ENCODE measurements at places on chromosomes 3 and 15.

- DNase-seq, result no peak
Observed at GRCh38 chr3:140128217-140128616, 193.2 kb downstream of the CLSTN2 start.

DNA sequence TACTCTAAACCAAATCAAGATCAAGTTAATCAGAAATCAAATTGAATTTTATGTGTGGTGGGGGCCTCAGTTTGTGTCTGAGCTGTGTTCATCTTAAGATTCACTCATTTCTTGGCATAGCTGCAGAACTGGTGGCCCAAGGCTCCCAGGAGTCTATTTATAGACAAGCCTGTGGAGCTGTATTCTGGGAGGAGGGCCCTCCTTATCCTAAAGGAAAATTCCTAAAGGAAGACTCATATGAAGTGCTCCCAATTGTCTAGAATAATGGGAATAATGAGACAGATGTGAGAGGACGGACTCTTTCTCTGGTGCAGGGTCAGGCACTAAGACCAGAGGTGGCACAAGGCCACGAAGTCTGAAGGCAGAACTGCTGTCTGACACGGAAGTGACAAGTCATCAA, 38.9 kb downstream of the C3orf85 start:
- DNase-seq, result no peak

DNA sequence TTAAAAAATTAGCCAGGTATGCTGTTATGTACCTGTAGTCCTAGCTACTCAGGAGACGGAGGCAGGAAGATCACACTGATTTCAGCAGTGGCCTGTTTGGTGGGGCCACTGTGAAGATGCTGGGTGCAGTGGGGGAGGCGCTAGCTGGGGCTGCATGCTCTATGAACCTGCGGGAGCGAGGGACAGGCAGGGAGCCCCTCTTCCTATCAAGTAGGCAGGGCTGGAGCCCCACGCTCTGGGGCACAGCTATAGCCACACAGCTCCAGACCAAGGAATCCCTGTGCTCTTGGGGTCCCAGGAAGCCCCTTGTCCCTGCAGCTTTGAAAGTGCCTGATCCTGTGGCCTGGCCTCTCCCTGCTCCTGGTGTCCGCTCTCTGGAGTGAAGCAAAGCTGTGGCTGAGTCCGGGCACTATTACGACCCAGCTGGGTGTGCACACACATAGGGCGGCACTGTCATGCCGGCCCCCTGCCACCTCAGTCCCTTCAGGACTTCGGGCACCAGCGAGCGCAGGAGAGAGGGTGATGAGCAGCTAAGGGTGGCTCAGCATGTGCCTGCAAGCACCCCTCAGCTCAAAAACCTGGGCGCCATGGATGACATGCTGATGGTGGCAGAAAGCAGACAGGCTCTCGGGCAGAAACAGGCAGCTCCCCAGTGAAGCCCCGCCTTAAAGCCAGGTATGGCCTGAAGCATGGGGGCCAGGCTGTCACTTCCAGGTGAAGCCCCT, 262.6 kb downstream of the TBC1D5 start:
- no peak for DNase-seq

DNA sequence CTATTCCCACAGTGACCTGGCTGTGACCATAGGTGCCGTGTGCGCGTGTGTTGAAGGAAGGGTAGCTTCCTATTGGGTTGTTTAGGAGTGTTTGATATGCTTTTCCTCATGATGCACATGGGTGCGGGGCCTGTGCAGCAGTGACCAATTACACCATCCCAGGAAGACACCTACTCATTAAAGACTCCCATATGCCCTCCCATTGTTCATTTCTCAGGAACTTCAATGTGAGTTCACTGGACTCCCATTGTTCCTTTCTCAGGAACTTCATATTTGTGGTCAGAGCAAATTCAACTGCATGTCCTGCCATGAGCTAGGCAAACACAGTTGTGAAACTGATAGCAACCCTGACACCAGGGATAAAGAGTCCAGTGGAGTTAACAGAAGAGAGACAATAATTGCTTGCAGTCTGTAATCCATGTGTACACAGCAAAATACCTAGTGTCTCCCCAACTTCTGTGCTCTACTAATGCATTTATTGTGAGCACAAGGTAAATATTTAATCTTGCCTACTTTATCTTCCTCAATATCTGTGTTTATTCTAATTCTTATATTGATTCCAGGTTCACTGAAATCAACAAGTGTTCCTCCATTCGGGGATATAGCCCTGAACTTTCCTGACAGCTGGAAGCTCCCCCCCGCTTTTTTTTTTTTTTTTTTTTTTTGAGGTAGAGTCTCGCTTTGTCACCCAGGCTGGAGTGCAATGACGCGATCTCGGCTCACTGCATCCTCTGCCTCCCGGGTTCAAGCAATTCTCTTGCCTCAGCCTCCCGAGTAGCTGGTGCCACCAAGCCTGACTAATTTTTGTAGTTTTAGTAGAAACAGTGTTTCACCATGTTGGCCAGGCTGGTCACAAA, 57.5 kb upstream of the GCNT3 start:
- DNase-seq, result no peak

DNA sequence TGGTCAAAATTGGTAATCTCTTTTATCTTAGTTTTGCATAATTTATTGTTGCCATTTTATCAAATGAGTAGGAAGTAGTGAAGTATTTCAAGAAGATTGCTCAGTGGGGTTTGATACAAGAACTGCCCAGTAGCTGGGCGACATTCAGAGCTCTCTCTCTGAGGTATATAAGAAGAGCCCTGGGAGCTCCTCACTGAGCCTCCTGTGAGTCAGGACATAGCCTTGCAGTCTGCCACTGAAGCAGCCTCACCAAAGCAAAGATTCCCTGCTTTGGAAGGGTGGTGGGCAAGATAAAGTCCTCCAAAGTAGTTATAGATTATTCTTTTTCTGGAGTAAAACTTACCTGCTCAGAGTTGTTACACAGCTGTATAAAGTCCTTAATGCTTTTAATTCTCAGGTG, 26.1 kb downstream of the SKIL start:
- no peak for DNase-seq

- no peak for DNase-seq
Observed at GRCh38 chr3:73718326-73719110, 93.8 kb upstream of the PDZRN3 start.

GRCh38 chr3:168341192-168341815, 245.6 kb upstream of the GOLIM4 start:
- DNase-seq, result no peak

- DNase-seq, result peak; percentile 19
Observed at GRCh38 chr3:144556392-144556791, 584.8 kb downstream of the DIPK2A start.

DNA sequence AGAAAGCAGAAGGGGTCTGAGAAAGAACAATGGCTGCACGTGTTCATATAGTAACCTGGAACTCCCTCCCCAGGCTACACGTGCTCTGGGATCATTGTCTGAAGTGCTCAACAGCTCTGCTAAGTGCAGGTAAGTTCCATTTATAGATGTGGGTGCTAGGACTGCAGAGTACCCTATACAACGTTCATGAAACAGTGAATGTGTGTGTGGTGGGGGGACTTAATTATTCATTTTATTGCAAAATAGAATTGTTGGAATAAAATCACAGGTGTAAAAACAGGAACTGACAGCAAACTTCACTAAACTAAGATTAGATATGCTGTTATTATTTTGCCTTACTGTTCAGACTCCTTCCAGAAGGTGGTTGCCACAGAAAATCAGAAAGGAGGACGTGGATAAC, 68.5 kb downstream of the CCR4 start:
- no peak for DNase-seq

GRCh38 chr3:45992133-45992729, 3.4 kb downstream of the FYCO1 start:
- no peak for DNase-seq

DNA sequence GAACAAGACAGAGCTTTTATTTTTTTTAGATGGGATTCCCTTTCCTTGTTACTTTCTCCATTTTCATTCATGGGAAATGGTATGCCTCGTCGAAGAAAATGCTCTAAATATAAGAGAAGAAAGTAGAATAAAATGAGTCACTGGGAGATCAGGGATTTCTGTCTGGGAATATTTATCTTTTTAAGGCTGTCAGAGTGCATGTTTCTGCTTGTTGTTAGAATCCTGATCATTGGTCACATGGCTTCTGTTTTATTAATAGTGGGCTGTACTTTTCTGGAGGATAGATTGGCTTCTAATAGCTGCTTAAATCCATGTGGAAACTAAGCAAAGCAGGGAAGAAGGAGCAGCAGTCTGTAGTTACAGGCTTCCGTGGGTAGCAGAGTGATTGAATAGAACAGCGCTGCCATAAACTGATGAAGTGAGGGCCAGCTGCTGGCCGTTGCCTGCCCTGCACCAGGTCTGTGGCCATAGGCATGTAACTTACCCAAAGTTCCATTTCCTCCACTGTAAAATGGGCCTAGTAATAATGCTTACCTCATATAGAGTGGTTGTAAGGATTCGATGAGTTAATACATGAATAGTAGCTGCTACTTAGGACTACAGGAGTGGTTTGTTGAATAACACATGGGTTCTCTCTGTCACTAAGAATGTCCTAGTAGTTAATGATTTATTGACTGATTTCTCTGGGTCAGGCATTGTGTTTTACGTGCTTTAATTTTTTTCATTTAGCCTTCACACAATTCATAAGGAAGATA, 289.9 kb downstream of the SATB1 start:
- DNase-seq, result no peak

DNA sequence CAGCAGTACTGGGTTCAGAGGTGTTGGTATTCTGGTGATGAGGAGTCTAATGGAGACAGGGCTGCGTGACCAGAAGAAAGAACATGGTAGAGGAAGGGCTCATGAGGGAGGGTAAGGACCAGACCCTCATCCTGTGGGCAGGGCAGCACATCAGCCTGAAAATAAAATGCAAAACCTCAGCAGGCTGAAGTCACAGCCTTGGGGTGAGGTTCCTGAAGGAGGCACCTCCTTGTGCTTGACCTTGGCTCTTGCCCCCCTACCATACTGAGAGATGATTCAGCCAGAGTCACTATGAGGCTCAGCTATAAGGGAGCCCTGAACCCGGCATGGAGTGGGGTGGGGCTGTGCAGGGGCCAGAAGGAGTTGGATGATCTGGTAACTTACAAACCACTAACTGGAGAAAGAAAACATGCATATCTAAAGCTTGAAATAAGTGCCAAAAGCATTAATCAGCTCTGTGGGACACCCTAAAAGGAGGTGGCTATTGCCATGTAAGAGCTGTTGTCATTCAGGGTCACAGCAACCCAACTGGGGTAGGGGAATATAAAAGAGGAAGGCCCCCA, 60.2 kb downstream of the CORO2B start:
- DNase-seq, result no peak

GRCh38 chr3:191085091-191085490, 114.0 kb upstream of the OSTN start:
- DNase-seq, result no peak

GRCh38 chr3:150770681-150771080, 7.7 kb upstream of the SIAH2 start:
- no peak for DNase-seq

GRCh38 chr15:101255615-101256241, 3.9 kb upstream of the CHSY1 start:
- no peak for DNase-seq

- DNase-seq, result no peak
Observed at GRCh38 chr15:79185199-79185598, 94.6 kb upstream of the RASGRF1 start.

DNA sequence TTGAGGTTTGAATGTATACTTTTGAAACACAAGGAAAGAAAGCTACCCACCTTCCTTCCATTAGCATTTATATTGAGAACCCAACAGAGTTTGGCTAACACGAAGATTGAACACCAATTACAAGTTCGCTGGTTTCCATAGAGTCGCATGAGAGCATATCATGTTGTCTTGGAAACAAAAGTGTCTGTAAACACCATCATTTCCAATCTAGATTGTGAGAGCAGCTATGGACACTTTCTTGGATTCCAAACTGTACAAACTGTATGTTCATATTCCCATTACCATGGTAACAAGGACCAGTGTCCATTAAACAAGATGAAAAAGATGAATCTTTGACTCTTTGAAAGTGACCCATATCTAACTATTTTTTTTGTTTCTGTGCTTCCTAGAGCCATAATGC, 529.9 kb upstream of the ROBO1 start:
- DNase-seq, result no peak

GRCh38 chr3:70840106-70840870, 527.9 kb upstream of the MDFIC2 start:
- DNase-seq, result no peak

GRCh38 chr15:31467361-31467760, 140.7 kb downstream of the KLF13 start:
- DNase-seq, result no peak

DNA sequence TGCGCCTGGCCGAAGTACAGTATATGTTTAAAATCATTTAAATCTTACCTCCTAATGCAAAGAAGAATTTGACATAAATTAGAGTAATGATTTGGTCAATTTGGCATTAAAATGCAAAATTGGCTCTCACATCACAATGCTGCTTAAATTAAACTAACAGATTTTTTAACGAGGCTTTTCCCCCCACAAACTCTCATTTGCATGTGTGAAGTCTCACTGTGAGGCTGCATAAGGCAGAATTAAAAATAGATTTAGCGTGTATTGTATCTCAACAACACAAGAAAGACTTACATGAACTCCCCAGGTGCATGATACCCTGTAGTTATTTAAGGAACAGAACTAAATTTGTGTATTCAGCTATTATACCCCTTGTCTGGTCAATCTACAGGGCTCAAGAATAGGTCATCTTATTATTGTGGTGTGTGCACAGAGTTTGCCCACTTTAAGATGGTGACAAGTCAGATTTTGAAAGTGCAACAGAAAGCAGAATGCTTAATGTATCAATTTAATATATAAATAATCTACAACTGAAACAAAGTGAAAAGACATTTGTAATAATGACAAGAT, 897.9 kb downstream of the EPHA3 start:
- no peak for DNase-seq

GRCh38 chr3:29267226-29267625, 13.6 kb upstream of the RBMS3 start:
- DNase-seq, result no peak
